Left ventricle myocardium inferior (tissue), 1 donor: ENCODE measurements at places on chromosomes 5 and 9. TPM values are rescaled to one million over a fixed set of nuclear protein-coding genes. Genes with fewer than 3 reads are reported as not detected.

The GMCL2 gene
- not detected for total RNA-seq

The SEMA6A gene
- 6.3 TPM for total RNA-seq

The DCTN3 gene
- 135 TPM for total RNA-seq

DNA sequence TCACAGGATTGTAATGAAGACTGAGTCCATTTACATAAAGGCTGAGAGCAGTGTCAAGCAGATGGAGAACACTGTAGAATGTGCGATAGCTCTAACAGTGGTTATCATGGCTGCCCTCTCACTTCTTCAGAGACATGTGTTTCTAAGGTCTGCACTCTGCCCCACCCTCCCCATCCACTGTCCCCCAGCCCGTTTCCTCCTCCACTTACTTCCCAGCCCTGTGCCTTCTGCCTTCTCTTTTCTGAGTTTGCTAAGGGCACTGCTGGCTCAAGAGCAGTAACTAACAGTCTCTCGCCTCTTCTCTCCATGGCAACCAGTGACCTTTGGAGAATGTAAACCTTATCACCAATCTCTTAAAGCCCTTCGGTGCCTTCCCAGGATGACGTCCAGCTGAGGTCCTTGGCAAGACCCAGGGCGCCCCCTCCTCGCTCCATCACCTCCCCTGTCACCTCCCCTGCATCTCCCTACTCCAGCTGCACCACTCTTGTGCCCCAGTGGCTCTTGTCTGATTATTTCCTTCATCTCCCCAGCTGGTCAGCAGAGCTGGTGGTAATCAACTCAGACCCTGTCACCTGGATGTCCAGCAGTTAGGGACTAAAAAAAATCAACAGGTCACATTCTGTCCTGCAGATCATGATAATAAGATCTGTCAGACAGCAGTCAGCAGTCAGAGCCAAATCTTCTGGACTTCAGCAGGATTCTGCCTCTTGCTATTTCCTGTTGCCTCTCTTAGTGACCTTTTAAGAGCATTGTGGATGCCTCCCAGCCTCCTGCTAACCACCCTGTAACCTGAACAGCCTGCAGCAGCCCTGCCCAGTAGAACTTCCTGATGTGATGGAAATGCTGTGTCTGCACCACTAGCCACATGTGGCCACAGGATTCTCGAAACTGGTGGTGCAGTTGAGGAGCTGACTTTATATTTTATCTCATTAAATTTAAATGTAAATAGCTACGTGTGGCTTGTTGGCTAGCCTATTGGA is 9.0 kb downstream of the FXN start:
- H3K4me1 ChIP-seq: peaks cover 49% of the 10 kb centered on the region
- no peaks in the 10 kb centered on the region for H3K27me3 ChIP-seq
- peak overlapping the region; percentile 64 for H3K27ac ChIP-seq

GRCh38 chr5:2300421-2300820 is 417.7 kb upstream of the IRX4 start:
- no peak overlapping the region for H3K27ac ChIP-seq
- no peak for DNase-seq
- peaks cover 52% of the 10 kb centered on the region for H3K27me3 ChIP-seq
- H3K36me3 ChIP-seq: no peaks in the 10 kb centered on the region

GRCh38 chr9:113545068-113545467 is 81.5 kb downstream of the RGS3 start:
- peaks cover 97% of the 10 kb centered on the region for H3K4me1 ChIP-seq
- DNase-seq: no peak
- H3K36me3 ChIP-seq: peaks cover 27% of the 10 kb centered on the region

DNA sequence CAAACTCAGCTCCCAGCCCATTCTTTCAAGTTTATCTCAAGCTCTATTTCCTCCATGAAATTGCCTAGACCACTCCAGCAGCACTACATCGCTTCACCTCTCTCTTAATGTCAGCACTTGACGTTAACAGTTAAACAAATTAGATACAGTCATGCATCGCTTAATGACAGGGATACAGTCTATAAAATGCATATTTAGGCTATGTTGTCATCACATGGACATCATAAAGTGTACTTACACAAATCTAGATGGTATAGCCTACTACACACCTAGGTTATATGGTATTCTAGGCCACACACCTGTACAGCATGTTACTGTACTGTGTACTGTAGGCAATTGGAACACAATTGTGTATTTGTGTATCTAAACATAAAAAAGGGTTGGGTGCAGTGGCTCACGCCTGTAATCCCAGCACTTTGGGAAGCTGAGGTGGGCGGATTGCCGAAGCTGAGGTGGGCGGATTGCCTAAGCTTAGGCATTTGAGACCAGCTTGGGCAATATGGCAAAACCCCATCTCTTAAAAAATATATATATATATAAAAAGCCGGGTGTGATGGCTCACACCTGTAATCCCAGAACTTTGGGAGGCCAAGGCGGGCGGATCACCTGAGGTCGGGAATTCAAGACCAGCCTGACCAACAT is 13.4 kb upstream of the PCSK5 start:
- H3K36me3 ChIP-seq: no peaks in the 10 kb centered on the region
- DNase-seq: no peak
- no peak overlapping the region for H3K4me3 ChIP-seq
- no peak overlapping the region for H3K27ac ChIP-seq

GRCh38 chr9:115099901-115100300 is 18.1 kb downstream of the TNC start:
- no peak for DNase-seq
- H3K4me3 ChIP-seq: no peak overlapping the region
- H3K36me3 ChIP-seq: no peaks in the 10 kb centered on the region

DNA sequence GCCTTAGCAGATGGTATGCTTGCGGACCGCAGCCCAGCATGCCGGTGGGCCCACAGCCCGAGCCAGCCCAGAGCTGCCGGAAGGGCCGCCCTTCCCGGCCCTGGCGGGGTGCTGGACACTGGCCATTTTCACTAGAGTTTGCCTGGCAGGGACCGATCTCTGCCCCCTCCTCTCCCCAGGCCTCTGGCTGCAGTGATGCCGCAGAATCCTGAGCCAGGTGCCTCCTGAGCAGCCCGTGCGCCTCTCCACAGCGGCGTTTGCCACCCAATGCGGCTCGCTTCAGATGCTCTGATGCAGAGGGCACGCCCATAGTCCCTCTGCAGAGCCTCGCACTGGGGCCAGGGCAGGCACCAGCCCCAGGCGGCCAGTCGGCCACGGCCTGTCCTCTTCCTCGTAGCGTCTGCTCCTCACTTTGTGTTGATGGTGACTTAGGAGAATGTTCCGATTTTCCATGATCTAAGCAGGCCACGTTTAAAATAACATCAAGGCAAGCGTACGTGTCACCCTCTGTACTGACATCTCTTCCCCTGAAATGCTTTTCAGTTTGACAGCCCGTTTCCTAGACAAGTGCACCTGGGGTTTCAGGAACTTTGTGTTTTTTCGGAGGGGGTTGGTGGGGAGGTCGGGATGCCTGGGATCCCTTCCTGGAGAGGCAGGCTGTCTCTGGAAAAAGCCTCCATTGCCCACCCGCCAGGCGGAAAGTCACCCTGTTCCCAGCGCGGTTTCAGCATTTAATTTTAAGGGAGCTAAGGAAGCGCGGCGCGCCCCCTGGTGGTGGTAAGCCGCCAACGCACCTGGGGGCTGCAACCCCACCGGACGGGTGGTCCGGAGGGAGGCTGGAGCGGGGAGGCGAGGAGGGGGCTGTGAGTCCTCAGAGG is 29.8 kb upstream of the HMCN2 start:
- no peaks in the 10 kb centered on the region for H3K36me3 ChIP-seq
- DNase-seq: peak; percentile 65
- H3K27me3 ChIP-seq: no peaks in the 10 kb centered on the region
- H3K4me3 ChIP-seq: peak overlapping the region; percentile 18
- H3K4me1 ChIP-seq: peaks cover 7% of the 10 kb centered on the region

- no peak overlapping the region for H3K4me3 ChIP-seq
- DNase-seq: no peak
- peaks cover 58% of the 10 kb centered on the region for H3K4me1 ChIP-seq
- no peaks in the 10 kb centered on the region for H3K27me3 ChIP-seq
- H3K27ac ChIP-seq: no peak overlapping the region
Measured at GRCh38 chr9:92663126-92663525, 6.8 kb downstream of the IPPK start.

- H3K36me3 ChIP-seq: no peaks in the 10 kb centered on the region
- H3K27ac ChIP-seq: no peak overlapping the region
- no peaks in the 10 kb centered on the region for H3K27me3 ChIP-seq
- no peak overlapping the region for H3K4me3 ChIP-seq
Measured at GRCh38 chr5:5063533-5063953, 76.6 kb upstream of the ADAMTS16 start.
